ENCODE measurements at places on chromosomes 2 and 18. TPM values are rescaled to one million over a fixed set of nuclear protein-coding genes. Genes with fewer than 3 reads are reported as not detected.

Gene FAM124B
- total RNA-seq = 2.4 TPM

- no peak for DNase-seq
- H3K27me3 ChIP-seq = no peaks in the 10 kb centered on the region
- no peak overlapping the region for H3K27ac ChIP-seq
- H3K36me3 ChIP-seq = no peaks in the 10 kb centered on the region
Observed at GRCh38 chr2:180227461-180227860, 220.4 kb upstream of the CWC22 start.

DNA sequence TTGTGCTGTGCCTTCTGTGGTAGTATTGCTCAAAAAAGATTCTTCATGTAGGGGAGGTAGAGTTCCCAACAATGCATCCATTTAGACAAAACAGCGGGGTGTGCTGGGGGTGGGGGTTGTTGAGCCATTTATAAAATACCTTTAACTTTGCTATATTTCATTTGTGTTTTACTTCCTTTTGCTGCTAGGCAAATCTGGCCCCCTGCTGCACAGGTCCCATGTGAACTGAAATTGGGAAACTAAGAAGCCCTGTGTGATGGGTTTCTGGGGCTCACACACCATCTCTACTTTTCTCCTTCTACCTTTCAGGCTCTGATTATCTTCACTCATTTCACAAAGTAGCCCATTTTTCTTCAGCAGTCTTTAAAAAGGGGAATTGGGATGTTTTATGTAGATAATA is 52.7 kb upstream of the ITGA4 start:
- H3K4me1 ChIP-seq = no peaks in the 10 kb centered on the region
- no peaks in the 10 kb centered on the region for H3K27me3 ChIP-seq
- no peak for DNase-seq
- no peaks in the 10 kb centered on the region for H3K36me3 ChIP-seq
- H3K27ac ChIP-seq = no peak overlapping the region
- no peak overlapping the region for H3K4me3 ChIP-seq

DNA sequence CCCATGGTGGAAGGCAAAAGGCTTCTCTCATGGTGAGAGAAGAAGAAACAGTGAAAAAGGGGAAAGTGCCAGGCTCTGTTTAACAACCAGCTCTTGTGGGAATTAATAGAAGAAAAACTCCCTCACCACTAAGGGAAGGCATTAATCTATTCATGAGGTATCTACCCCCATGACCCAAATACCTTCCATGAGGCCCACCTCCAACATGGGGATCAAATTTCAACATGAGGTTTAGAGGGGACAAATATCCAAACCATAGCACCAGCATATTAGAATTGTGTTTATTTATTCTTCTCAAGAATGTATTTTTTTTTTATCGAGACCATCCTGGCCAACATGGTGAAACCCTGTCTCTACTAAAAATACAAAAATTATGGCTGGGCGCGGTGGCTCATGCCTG is 4.9 kb upstream of the CFLAR start:
- DNase-seq = no peak
- H3K36me3 ChIP-seq = no peaks in the 10 kb centered on the region
- H3K27ac ChIP-seq = no peak overlapping the region
- no peaks in the 10 kb centered on the region for H3K27me3 ChIP-seq
- H3K4me3 ChIP-seq = no peak overlapping the region

Gene CD8B2
- not detected for total RNA-seq

DNA sequence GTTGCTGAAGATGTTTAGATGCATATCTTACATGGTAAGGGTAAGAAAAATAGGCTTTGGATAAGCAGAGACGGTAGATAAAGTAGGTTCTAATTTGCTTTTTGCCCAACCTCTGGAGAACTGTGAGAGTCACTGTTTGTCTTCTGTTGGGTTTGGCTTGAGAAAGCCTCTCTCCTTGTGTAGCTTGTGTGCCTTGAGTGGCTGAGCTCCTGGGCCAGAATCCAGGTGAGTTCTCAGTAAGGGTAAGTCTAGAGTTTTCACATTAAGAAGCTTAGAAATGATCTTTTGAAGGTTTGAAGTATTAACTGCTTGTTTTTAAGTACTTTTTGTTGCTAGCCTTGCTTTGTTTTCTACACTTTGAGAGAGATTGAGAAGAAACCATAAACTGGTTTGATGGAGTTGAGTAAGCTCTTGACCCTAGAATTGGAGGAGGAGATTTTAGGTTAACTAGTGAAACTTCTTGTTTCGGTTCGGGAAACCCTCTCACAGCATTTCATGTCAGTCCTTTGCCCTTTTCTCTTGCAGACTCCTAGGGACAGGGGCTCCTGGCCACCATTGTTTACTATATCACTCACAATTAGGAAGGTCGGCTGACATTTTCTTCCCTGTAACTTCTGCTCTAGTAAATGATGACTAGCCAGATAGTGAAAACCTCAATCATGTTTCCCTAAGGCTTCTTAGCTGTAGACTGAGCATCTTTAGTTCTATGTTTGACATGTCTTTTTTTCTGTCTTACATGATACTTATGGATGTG is 26.0 kb downstream of the MAP4K4 start:
- no peaks in the 10 kb centered on the region for H3K27me3 ChIP-seq
- no peak overlapping the region for H3K4me3 ChIP-seq
- no peaks in the 10 kb centered on the region for H3K36me3 ChIP-seq
- H3K4me1 ChIP-seq = no peaks in the 10 kb centered on the region
- no peak for DNase-seq
- H3K27ac ChIP-seq = no peak overlapping the region

Gene MAPK4
- total RNA-seq = 8.3 TPM

GRCh38 chr2:86213699-86214502 is 14.6 kb downstream of the MRPL35 start:
- peaks cover 5% of the 10 kb centered on the region for H3K36me3 ChIP-seq
- no peak for DNase-seq
- no peak overlapping the region for H3K27ac ChIP-seq
- H3K4me1 ChIP-seq = no peaks in the 10 kb centered on the region
- H3K27me3 ChIP-seq = no peaks in the 10 kb centered on the region

Gene KCNG2
- not detected for total RNA-seq

- peak overlapping the region; percentile 62 for H3K27ac ChIP-seq
- peaks cover 15% of the 10 kb centered on the region for H3K27me3 ChIP-seq
- peak overlapping the region; percentile 48 for H3K4me3 ChIP-seq
- no peaks in the 10 kb centered on the region for H3K36me3 ChIP-seq
- peaks cover 11% of the 10 kb centered on the region for H3K4me1 ChIP-seq
Observed at GRCh38 chr2:136116151-136116812, 1.7 kb downstream of the CXCR4 start.

All from right lobe of liver (tissue), 6 donors.